NCI-H2227 treated with DMSO at 0.1 percent for 48 hours (cell line): ENCODE measurements at places on chromosomes 16 and 17.

GRCh38 chr17:62703261-62703775 is 75.8 kb downstream of the MRC2 start:
- no peak for DNase-seq

- no peak for DNase-seq
These were observed 369.8 kb downstream of the UTP18 start for GRCh38 chr17:51630101-51630671.

GRCh38 chr17:68456339-68457167 is 743 bp downstream of the WIPI1 start:
- DNase-seq, result peak; percentile 68

- no peak for DNase-seq
These were observed 13.9 kb downstream of the KIAA0513 start for GRCh38 chr16:85041219-85042166.

DNA sequence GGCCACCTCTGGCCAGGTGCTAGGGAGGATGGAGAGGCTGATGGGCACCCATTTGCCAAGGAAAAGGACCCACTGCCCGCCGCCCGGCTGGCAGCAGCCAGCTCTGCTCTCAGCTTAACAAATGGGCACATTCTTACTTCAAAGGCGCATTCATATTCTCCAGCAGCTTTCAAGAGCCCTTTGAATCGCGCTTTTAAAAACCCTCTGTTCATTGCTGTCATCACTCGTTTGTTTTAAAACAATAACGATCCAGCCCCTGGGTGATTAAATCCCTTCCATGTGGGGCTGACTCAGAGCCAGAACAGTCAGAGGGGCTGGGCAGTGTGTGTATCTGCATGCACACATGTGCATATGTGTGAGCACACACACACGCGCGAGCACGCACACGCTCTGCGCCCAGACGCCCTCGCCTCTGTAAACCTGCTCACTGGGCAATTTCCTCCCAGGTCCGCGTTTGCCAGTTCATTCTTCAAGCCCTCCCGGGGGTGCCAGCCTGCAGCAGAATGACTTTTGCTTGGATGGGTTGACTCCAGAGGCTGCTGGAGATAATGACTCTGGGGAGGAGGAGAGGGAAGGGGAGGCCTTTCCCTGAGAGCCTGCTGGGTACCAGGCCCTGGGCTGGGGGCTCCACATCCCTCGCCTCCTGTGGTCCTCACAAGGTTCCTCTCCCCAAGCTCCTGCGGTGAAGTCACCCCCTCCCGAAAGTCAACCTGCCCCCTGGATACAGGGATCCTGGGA is 133.1 kb downstream of the SDK2 start:
- DNase-seq, result peak; percentile 46

GRCh38 chr16:88691924-88692560 is 5.7 kb upstream of the SNAI3 start:
- no peak for DNase-seq

GRCh38 chr16:24049113-24049512 is 207.0 kb upstream of the CACNG3 start:
- DNase-seq, result no peak

GRCh38 chr16:22239131-22239805 is 33.2 kb downstream of the EEF2K start:
- DNase-seq, result no peak

DNA sequence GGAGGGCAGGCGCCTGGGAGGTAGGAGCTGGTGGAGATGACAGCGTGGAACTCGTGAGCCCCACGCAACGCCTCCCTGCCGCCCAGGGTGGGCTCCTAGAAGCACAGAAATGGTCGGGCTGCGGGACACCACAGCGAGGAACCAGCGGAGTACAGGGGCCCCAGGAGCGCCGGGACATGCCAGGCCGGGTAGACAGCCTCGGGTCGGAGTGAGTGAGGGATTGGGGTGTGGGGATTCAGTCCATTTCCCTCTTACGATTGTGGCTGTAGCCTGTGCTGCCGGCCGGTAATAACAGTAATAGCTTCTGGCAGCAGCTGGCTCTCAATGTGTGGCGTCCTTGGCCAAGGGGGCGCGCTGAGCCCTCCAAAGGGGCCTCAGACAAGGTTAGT is 12.2 kb upstream of the CES3 start:
- DNase-seq, result no peak

GRCh38 chr16:89326721-89327120 is 109.2 kb downstream of the ZNF778 start:
- DNase-seq, result no peak

DNA sequence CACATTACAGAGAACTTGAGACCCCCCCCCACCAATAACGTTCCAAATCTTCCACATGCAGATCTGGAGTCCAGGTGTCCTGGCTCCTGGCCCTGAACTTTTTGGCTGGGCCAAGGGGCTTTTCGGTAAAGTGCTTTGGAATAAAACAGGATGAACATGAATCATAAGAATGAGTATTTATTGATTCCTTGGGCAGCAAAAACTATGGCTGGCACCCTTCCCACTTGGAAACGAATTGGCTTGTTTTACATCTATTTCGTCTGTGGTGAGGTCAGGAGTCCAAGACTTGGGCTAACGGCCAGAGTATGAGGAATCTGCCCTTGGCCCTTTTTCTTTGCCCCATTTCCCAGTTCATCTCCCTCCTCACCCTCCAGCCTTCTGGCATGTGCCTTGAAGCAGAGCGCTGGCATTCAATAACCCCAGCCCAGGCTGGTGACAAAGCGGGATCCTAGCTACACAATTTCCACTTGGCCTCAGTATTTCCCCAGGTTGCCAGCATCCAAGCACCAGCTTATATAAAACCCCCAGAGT is 4.1 kb upstream of the UBTF start:
- DNase-seq, result no peak

GRCh38 chr16:57624044-57624688 is 4.3 kb upstream of the ADGRG1 start:
- DNase-seq, result no peak

- DNase-seq, result no peak
These were observed 9.7 kb downstream of the RABEP1 start for GRCh38 chr17:5291683-5292350.

DNA sequence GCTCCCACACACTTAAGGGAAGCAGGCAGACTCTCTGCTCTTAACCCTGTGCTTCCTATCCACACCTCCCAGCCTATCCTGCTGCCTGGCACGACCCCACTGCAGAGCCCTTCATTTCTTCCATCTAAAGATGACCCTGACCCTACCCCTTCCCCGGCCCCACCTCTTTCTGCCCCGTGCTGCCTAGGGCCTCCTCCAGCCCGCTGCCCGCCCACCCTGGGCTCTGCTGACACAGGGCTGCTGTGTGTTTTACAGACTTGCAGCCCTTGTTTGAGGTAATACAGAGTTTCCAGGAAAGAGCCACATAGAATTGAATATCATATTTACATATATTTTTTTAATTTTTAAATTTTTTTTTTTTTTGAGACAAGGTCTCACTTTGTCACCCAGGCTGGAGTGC is 42.0 kb downstream of the MEOX1 start:
- no peak for DNase-seq

DNA sequence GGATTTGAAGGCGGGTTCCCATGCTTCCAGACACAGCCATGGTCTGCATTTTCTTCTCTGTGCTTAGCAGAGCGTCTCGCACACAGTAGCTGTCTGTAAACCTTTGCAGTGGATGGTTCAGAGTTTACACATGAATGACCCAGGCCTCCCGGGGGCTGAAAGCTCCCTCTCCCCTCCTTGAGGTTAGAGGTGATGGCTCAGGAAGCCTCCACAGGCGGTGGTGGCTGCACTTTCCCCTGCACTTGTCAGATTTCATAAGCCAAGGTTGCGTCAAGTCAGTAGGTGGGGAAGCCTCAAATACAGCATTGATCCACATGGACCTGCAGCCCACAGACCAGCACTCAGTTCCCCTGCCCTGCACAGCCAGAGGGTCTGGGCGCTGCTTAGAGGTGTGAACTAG is 211.9 kb downstream of the KATNIP start:
- no peak for DNase-seq

DNA sequence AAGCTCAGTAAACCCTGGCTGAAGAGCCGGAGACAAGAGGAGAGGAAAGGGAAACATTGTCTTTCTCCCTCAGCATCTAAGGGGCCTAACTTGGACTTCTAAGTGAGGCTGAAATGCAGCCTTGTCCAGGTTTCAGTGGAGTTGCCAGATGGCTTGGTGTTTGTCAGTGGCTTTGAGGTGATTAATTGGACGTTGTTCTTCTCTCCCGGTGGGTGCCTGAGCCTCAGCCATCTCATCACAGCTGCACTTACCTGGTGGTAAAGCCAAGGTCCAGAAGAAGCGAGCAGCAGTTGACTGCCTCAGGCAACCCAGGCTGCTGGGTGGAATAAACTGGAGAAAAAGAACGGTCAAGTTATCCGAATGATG is 202.2 kb upstream of the NLRP1 start:
- no peak for DNase-seq

DNA sequence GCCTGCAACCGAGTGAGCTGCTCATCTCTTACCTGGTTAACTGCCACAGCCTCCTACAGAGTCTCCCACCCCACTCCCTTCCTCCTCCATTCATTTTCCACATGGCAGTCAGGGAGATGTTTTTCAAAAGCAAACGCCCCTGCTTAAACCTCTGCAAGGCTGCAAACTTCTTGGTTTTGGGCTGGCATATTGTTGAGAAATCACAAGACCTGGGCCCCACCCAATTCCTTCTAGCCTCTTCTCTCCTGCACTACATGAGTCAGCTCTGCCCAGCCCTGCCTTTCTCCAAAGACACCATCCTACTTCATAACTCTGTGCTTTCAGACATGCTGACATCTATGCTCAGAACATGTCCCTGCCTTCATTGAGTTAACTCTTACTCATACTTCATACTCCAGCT is 136.1 kb downstream of the SPACA3 start:
- DNase-seq, result no peak

DNA sequence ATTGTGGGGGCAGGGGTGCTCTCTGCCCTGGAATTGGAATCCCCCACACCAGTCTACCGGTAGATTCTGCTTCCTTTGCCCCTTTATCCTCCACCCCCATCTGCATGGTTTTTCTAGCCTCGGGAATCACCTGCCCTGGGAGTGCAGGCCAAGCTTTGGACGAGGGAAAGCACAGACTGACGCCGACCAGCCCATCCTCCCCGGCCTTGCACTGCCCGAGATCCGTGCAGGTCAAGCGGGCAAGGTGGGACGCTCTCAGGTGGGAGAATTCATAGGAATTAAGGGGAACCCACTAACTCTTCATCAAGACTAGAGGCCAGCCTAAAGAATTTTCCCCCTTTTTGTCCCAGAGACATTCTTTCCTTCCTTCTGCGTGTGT is 9.9 kb upstream of the HOXB13 start:
- no peak for DNase-seq

- no peak for DNase-seq
These were observed 5.6 kb downstream of the CASKIN1 start for GRCh38 chr16:2190659-2191445.

GRCh38 chr17:10735251-10735650 is 5.4 kb upstream of the TMEM220 start:
- DNase-seq, result no peak

DNA sequence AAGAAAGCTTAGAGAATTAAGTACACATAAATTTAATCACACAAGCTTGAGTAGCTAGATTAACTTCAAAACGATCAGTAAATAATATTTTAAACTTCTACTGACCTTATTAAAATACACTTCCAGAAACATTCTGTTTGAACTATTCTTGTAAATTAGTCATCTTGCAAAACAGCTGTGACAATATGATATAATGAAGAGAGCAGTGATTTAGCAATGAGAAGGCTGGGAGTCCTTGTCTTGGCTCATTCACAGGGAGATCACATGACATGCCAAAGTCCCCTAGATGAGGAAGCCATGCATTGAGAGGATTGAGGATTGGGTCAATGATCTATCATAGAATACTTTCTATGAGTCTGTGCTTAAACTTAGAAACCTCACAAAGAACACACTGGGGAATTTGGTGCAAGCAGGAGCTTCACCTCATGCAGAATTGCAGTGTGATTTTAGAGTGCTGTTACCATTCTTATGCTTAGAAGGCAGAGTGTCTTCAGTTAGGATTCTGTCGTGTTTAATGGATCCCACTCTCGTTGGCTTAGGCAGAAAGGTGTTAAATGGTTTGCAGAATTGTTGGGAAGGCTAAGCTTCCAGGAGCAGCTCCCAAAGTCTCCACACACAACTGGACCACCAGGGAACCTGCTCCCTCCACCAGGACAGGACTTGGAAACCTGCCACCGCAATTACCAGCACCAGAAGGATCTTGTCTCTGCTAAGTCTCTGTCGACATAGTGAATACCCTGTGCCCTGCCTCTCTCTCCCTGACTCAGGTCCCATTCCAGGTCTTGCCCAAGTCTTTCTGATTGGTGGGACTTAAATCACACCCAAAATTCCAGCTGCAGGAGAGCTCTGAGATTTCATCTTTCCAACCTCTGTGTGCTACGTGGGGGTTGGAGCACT is 87.1 kb downstream of the USP22 start:
- no peak for DNase-seq

GRCh38 chr16:70725024-70725911 is 39.4 kb upstream of the MTSS2 start:
- DNase-seq, result no peak

DNA sequence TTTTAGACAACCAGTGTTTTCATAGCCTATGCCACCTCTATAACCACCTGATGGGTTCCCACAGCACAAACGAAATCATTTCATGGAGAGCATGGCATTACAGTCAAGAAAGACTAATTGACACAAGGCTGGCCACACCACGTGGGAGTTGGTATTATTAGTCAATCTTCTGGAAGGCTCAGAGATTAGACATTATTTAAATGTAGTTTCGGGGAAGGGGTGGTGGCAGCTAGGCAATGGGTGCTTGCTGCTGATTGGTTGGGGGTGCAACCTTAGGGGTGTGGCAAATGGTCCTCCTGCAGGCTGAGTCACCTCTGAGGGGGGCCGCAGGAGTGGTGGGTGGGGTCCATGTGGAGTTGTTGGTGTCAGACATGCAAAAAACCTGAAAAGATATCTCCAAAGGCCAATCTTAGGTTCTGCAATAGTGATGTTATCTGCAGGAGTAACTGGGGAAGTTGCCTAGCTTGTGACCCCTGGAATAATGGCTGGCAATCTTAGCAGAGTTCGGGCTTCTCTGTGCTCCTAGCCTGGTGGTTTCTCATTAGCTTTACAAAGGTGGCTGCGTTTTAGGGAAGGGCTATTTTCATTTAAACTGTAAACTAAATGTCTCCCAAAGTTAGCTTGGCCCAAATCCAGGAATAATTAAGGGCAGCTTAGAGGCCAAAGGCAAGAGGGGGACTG is 4.6 kb downstream of the TEN1 start:
- DNase-seq, result no peak

DNA sequence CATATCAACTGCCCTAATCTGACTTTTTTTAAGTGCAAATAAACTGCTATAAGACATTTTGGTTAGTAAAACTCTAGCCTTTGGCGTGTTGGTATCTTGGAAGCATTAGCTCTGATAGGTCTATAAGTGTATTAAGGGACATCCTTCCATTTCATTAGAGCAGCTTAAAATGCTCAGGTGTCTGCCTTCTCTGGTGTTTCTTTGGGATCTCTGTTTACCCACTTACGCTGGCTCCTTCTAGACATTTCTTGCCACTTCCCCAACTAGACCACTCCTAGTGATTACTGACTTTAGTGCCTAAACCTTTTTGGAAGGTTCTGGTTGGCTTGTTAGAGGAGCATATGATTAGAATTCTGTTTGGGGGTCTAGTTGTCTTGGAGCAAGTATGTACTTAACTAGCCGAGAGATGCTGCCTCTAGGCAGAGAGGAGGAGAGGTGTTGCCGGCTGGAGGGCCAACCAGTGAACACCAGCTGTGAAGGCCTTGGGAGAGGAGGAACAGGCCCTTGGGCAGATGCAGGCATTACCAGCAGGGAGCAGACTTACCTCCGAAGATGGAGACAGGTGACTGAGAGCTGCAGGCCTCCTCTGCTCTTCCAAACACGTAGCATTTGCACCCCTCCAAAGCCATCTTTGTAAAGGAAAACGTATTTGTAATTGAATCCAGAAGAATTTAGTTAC is 15.2 kb upstream of the CLEC18C start:
- no peak for DNase-seq

- no peak for DNase-seq
These were observed 5.3 kb downstream of the ITGAX start for GRCh38 chr16:31360251-31360650.
